ENCODE measurements at places on chromosomes 7 and 10.

DNA sequence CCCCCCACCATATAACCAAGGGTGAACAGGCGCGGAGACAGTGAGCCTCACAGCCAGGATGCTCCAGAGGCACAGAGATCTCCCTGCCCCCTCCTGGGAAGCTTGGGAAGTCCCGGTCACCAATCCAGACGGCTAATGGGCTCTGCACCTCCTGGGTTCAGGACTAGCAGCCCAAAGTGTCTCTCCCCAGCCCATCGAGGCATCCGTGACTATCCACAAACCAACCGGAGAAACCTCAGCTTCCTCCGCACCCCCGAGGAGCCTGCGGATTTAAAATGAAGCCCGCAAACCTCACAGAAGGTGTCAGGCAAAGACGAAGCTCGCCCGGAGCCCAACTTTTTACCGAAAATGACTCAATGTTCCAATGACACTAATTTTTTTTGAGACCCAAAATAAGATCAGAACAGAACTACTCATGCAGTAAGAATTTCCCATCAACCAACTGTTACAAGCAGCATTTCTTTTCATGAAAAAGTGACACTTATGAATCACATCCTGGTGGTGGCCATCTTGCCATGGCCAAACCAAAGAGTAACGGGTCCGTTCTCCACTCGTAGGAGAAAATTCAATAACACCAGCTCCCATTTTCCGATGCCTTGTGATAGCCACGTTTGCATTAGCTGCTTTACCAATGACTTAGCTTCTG is 6.0 kb downstream of the PDGFA start:
- DNase-seq, result no peak

DNA sequence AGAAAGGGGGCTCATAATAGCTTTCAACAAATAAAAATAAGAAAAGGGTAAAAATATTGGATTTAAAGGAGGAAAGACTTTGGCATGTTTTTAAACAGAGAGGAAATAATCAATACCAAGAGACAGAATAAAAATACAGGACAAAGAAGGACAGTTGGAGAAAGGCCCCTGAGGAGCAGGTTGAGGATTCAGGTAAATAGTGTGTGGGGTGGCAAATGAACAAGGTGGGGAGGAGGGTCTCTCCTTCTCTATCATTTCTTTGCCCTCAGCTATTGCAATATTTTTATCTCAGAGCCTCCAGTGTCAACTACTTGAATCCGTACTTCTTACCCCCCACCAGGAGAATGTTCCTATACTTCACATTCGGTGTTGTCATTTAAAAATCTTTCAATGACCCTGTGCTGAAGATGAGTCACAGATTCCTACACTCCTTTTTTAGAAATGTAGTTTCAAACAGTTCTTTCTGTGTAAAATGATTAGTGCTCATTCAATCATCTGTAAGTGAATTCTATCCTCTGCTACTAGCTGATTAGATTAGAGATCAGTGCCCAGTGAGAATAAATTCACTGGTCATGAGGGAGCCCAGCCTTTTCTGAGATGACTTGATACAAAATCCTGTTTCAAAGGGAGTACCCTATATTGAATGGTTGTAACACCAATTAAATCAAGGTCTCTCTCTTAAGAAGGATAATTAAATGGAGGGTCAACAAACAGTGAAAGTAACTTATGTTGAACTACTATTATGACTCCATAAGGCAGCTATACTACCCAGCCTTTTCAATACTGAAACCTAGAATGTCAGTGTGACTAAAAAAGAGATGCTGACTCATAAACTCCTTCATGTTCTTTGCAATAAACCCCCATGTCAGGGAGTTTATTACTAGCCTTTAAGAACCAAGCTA is 50.4 kb upstream of the WNT16 start:
- no peak for DNase-seq

- DNase-seq, result no peak
Observed at GRCh38 chr7:33076737-33077136, 14.2 kb upstream of the NT5C3A start.

- DNase-seq, result no peak
Observed at GRCh38 chr7:336810-337566, 47.0 kb downstream of the FOXL3 start.

DNA sequence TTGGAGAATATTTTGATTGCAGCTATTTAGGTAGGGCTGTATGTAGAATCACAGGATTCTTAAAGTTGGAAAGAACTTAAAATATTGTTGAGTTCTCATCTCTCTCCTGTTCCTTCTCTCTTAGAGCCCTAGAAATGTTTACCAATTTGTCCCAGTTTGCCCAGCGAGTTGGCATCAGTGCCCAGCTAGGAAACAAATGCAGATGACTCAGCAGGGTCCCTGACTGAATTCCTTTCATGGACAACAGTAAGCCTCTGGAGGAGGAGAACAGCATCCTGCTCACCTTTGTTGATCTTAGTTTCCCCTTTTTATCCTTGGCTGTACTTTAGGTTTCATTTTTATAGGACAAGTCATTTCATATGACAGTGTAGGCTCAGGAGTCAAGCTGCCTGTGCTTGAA is 89.3 kb downstream of the SEC23IP start:
- no peak for DNase-seq
